ENCODE measurements at places on chromosomes 1 and 21.

DNA sequence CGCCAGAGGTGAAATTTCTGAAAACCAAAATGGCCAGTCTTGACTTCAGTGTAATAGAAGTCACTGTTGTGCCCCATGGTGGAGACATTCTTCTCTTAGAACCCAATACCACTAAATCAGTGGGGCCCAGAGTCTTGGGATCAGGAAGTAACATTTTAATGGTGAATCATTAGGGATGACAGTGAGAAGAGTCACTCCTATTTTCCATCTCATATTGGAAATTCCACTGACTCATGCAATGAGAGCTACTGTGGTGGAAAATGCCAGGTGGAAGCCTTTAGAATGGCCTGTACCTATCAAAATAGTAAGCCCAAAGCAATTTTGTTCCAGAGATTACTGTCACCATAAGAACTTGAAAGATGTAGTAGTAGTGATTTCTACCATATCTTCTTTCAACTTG lies 20.6 kb upstream of the PPM1J start:
- no peak for DNase-seq

DNA sequence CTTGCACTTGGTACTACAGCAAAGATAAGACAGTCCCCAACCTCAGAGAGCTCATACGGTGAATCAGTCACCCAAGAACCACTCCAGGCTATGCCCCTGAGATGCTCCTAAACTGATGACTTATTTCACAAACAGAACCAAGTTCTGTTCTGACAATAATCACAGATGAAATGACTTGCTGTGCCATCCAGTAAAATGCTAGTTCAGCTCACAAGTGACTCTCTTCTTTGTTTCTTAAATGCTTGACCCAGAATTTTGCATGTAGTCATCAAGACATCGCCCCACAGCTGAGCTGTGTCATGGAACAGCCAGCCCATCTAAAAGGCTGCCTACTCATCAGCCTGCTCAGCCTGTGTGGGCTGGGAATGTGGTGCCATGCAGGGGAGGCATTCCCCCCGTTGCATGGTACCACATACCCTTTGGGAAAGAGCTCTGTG lies 6.1 kb upstream of the SLC19A2 start:
- no peak for DNase-seq

- DNase-seq = no peak
These were observed 60.4 kb upstream of the GORAB start for GRCh38 chr1:170471398-170472053.

- DNase-seq = no peak
These were observed 349.0 kb downstream of the SIPA1L2 start for GRCh38 chr1:232280910-232281309.

DNA sequence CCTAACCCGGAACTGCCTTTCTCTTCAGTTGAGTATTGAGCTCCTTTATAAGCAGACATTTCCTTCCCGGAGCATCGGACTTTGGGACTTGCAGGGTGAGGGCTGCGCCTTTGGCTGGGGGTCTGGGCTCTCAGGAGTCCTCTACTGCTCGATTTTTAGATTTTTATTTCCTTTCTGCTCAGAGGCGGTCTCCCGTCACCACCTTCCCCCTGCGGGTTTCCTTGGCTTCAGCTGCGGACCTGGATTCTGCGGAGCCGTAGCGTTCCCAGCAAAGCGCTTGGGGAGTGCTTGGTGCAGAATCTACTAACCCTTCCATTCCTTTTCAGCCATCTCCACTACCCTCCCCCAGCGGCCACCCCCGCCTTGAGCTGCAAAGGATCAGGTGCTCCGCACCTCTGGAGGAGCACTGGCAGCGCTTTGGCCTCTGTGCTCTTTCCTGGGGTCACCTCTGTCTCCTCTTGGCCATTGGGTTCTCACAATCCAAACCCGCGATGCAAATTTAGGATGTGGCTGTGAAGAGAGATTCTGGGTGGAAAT lies 3.7 kb downstream of the OLIG2 start:
- no peak for DNase-seq

- peak; percentile 9 for DNase-seq
These were observed 44.6 kb upstream of the CNN3 start for GRCh38 chr1:94971491-94971924.

GRCh38 chr1:30752651-30752908 lies 5.0 kb downstream of the LAPTM5 start:
- no peak for DNase-seq

- no peak for DNase-seq
These were observed 29.7 kb upstream of the CDC14A start for GRCh38 chr1:100322436-100323211.

DNA sequence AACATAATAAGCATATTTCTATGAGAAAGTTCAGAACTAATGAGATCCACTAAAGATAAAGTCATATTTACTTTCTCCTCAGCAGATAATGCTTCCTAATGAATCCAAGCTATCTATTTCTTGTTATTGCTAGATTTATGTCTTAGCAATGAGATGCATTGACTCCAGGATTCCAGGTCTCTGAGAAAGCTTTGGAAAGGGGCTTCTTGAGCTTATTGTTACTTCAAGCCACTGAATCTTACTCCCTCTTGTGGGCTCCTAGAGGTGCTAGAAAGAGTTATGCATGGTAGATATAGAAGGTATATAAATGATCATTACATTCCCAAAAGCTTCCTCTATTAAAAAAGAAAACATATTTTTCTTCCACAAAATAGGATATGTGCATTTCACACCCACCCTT lies 246.4 kb upstream of the ADAMTS5 start:
- DNase-seq = no peak

DNA sequence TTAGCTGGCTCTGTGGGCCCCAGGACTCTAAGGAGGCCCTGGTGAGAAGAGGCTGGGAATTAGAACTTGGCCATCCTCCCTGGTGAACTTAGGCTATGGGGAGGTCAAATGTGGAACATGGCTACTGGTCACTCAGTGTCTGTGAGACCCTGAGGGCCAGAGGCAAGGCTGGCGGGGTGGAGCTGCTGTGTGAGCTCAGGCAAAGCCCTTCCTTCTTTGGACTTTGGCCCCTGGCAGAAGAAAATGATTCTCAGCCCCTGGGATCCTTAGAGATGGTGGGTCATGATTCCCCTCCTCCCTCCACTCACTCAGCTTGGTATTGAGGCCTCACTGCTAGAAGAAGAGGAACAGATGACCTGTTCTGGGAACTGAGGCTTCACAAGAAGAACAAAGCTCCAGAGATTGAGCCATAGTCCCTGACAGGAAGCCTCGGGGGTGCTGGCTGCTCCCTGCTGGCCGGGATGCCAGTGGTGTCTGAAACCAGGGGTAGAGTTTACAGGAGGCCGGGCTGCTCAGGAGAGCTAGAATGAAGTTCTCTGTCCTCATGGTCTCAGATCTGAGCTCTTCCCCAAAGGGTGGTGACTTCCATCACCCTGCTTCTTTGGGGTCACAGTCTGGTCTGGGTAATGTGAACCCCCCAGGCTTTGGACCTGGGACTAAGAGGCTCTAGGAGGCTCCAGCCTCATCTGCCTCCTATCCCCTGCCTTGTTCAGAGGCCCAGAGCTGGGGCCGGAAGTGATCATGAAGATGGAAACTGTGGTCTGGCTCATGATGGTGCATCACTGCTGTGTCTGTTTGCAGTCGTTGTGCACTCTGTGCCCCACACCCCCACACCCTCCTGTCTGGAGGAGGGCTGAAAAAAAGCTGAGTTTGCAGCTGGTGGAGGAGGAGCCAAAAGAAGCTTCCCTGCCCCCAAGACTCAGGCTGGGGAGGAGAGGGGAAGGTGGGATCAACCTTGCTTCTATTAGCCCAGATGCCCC lies 905 bp downstream of the BTBD19 start:
- no peak for DNase-seq

- peak; percentile 18 for DNase-seq
These were observed 72.9 kb downstream of the IVNS1ABP start for GRCh38 chr1:185244015-185244747.

DNA sequence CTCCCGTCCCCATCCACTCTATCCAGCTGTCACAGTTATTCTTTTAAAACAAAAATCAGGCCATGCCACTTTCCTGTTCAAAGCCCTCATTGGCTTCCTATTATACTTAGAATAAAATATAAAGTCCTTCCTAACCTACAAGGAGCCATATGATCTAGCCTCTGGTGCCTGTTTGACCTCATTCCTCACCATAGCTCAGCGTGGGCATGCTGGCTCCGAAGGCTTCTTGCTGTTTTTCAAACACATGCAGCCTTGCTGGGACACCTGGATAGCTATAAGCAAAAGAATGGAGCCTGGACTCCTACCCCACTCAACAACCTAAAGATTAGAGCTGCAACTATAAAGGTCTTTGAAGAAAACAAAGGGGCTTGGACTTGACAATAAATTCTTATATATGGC lies 23.7 kb downstream of the DHCR24 start:
- no peak for DNase-seq

DNA sequence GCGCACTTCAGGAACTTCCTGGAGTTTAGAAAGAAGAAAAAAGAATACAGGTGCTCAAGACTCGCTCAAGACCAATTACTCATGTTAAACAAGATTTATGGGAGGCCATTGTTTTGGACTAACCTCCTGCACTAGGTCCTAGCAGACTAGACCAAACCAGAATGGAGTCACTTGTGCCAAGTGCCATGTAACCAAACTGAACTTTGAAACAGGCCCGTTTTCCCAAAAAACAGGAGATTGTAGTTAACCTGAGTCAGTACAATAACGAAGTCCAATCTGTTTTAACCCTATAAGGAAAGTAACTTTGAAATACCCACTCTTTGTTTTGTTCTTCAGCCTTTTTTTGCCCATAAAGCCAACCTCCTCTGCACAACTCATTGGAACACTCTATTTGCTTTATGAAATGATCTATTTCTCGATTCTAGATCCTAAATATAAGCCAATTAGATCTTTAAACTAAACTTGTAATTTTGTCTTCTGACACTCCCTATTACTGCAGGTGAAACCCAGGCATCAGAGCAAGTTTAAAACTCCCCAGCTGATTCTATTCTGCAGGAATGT lies 695 bp upstream of the NTPCR start:
- no peak for DNase-seq

DNA sequence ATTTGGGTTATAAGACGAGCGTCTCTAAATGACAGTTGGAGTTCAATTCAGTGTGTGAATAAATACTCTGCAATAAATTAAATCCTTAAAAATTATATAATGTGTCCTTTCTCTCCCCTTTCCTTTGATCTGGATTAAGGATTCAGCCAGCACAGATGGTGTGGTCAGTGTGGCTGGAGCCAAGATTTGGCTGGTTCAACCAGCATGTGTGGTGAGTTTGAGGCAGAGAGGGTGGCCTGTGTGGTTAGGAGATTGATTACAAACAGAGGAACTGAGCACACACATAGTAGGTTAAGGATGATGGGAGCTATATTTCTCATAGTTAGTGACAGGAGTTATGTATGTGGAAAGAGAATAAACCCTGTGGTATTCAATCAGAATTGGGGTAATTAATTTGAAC lies 14.2 kb upstream of the AMIGO1 start:
- no peak for DNase-seq

Measured in T1000 (cell line).